Central memory CD4-positive, alpha-beta T cell (primary cell): ENCODE measurements at places on chromosomes 1 and 21.
A peak's percentile ranks its signal among the peaks of the same experiment; 100 is the strongest.

GRCh38 chr21:45982758-45983648 is 1.4 kb downstream of the COL6A1 start:
- no peak for DNase-seq

GRCh38 chr1:33045246-33045645 is 8.6 kb upstream of the AK2 start:
- DNase-seq: no peak

- peak; percentile 93 for DNase-seq
Observed at GRCh38 chr1:155609515-155610256, at the start of gene MSTO1. TSS of gene MSTO1 (plus strand) at chr1:155610218. CDS start at chr1:155610249, 31 bp downstream.

DNA sequence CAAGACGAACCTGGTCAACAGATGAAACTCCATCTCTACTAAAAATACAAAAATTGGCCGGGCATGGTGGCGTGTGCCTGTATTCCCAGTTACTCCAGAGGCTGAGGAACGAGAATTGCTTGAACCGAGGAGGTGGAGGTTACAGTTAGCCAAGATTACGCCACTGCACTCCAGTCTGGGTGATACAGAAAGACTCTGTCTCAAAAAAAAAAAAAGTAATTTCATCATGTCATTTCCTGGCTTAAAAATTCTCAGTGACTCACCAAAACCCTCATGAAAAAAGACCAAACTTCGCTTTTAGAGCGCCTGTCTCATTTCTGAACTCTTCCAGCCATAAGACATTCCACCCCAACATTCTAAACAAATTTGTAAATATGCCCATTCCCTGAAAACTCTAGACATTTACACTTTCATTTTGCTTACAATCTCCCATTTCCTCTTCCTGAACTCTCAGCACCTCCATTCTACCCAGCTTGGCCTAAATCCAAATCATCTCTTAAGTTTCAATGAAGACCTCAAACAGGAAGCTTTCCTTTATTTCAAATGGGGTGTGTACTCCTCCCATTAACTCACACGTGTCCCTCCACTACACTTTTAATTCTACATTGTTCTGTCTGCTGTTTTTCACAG is 50.5 kb upstream of the PRRC2C start:
- peak; percentile 9 for DNase-seq

- no peak for DNase-seq
Observed at GRCh38 chr1:47755101-47755990, 241.8 kb downstream of the TRABD2B start.

- no peak for DNase-seq
Observed at GRCh38 chr1:119391749-119392148, 23.2 kb downstream of the HAO2 start.

DNA sequence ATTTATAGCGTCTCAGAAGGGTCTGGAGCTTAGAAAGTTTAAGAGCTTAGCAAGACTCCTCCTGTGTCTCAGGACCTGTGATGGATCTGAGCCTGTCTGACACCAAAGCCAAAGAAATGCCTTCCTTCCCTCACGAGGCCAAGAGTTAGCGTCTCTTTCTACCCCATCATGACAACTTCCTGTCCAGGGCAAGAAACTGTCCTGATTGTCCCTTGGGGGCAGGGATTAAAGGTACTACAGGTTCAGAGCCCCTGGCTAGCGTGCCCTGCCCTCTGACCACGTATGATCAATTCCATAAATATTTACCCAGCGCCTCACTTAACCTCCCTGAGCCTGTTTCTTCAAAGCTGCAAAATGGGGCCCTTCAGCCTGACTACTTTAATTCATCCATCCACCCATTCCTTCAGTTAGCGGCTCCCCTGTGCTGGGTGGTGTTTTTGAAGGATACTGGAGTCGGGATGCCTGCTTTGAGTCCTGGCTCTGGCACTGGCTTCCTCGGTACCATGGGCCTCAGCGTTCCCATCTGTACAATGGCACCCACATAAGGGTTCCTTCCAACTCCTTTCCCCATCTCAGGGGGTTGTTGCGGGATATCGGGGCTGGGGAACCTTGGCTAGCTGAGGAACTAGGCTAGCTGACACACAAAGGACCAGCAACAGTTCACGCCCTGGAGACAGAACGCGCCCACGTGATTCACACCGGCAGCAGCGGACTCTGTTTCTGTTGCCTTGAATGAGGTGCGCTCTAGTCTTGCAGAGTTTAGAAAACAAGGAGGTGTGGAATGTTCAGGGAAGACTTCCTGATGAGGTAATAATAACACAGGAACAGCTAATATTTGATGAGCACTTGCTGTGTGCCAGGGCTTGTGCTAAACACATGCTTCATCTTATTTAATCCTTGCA is 23.0 kb upstream of the EPHA2 start:
- no peak for DNase-seq

DNA sequence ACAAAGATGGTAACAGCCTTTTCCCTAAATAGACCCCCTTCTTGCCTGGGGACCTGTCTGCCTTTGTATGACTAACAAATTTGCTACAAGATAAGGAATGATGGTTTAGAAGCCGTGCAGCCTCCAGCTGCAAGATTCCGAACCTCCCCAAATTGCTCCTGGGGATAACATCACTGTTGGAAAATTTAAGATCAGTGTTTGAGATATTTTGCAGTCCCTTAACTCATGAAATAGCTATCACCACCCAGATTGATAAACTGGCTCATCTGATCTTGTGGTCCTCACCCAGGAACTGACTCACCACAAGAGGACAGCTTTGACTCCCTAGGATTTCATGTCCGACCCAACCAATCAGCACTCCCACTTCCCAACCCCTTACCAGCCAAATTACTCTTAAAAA is 254.7 kb downstream of the USH2A start:
- no peak for DNase-seq

GRCh38 chr1:11880911-11881748 is 22.4 kb upstream of the NPPB start:
- DNase-seq: no peak

DNA sequence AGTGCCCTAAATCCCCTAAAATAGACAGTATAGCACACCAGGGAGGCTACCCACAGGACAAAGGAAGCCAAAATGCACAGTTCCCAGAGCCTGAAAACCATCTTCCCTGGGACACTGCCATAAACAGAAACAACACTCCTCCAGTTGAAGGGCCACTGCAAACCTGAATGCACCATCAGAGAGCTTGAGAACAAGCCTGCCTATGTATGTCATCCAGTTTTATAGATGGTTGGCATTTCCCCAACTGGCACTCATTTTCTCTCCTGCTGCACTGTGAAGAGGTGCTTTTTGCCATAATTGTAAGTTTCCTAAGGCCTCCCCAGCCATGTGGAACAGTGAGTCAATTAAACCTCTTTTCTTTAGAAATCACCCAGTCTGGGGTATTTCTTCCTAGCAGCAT is 169.0 kb downstream of the AGBL4 start:
- no peak for DNase-seq

- DNase-seq: no peak
Observed at GRCh38 chr1:87787551-87787950, 458.9 kb downstream of the LMO4 start.

- no peak for DNase-seq
Observed at GRCh38 chr1:180462102-180462501, 40.3 kb downstream of the ACBD6 start.

DNA sequence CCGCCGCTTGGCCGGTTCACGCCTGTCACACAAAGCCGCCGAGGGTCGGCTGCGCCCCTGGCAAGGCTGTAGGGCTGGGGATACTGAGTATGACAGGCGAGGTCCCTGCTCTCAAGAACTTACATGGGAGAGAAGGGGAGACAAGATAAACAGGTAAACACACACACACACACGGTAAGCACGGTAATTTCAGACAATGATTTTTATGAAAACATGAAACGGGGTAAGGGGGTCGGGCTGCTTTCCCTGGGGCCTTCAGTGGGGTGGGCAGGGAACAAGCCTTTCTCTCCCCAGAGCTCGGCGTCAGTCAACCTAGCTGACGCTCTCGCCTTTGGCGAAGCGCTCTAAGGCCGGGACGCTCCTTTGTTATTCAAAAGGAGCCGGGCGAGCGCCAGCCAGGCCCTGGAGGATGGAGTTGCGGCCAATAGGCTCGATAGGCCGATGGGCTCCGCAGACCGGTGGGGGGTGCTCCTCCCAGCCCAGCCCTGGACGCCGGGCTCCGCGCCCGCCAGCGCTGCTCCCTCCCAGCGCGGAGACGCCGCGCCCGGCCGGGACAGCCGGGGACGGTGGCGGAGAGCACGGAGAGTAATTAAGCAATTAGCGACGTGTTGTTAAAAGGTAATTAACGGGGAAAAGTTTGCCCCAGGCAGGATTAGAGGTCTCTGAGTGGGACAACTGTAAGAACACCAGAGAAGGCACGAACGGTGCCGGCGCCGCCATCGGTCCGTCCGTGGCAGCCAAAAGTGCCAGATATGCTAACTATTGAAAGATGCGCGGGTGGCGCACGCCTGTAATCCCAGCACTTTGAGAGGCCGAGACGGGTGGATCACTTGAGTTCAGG is 950 bp upstream of the INKA2 start:
- DNase-seq: no peak

- peak; percentile 60 for DNase-seq
Observed at GRCh38 chr1:12087797-12088314, 24.8 kb downstream of the TNFRSF8 start.

DNA sequence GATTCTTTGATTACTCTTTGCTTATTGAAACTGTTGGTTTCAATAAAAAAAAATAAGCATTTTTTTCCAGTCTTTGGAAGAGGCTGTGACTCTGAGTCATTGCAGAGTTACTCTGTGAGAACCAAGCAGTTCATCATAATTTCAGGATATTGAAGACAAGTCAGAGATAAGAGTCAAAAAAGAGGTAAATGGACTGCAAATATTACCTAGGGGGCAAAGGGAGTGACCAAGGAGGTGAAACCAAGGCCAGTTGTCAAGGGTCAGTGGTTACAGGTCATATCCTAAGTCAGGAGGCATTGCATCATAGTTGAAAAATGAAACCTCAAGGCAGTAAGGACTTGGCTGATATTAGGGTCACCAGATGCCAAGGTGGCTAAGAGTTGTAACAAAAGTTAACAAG is 597.1 kb upstream of the USP24 start:
- DNase-seq: no peak

DNA sequence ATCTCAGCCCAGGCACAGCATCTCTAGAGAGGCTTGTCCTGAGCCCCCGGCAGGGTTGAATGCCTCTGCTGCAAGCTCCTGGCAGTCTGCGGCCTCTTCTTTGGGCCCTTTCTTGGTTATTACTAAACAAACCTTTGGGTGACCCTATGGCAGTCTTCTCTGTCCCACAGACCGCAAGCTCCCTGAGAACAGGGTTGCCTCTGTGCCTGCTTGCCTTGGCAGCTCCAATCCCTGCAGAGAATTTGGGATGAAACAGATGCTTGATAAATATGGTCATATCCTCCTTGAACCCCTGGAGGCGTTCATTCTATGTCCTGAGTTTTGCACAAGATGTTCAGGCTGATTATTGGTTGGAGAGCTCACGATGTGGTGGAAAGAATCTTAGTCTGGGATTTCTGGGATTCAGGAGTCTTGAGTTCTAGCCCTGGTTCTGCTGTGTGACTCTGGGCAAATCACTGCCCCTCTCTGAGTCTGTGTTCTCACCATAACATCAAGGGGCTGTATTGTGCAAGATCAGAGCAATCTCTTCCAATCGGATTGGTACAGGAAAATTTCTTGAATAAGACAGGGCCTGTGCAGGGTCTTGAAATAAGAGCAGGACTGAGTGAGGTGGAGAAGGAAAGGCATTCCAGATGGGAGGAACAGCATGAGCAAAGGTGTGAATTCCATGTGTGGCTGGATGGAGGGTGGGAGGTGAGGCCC is 49.6 kb downstream of the EDN2 start:
- DNase-seq: no peak

GRCh38 chr1:179935909-179936496 is 18.6 kb upstream of the CEP350 start:
- DNase-seq: no peak

DNA sequence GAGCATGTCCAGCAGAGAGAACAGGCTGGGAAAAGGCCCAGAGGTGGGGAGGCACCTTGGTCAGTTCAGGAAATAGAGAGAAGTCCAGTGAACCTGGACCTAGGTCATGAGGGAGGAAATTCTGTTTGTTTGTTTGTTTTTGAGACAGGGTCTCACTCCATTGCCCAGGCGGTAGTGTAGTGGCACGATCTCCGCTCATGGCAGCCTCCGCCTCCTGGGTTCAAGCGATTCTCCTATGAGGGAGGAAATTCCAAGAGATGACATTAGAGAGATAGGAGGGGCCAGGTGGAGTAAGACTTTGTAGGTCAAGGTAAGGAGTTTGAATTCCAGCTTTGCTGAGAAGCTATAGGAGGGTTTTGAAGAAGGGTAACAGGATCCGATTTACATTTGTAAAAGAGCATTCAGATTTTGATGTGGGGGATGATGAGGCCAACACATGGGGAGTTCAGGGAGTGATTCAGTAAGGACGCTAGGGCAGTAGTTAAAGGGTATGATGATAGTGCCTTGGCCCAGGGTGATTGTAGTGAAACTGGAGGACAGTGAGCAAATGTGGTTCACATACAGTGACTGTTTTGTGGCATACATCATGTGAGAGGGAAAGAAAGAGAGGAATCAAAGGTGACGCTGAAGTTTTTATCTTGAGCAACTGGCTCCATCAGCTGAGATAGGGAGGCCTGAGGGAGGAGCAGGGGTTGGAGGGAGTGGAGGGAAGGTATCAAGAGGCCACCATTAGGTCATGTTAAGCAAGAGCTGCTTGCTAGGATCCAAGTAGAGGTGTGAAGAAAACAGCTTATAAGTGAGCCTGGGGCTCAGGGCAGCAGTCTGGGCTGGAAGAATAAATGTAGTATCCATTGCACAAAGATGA is 8.3 kb upstream of the TRABD2B start:
- no peak for DNase-seq

GRCh38 chr1:198564716-198565115 is 24.2 kb upstream of the ATP6V1G3 start:
- peak; percentile 37 for DNase-seq

DNA sequence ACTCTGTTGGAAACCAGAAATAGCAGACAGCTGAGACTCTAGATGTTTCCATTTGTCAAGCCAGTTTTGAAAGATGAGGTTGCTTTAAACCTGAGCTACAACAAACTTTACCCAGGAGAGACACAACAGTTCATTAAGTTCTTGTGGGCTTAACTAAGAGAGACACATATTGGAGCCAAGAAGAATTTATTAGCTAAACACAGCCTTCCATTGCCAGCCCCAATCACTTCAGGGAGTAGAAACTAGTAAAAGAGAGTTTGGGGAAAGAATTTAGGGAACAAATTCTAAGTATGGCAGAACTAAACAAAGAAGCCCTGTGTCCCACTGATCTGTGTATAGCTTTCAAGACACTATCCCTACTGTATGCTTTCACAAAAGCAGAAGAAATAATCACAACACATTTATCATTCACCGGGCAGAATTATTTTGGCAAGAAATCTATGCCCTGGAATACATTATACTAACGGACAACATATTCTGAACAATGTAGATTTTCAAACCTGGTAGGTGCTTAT is 87.3 kb upstream of the KAZN start:
- DNase-seq: no peak

- no peak for DNase-seq
Observed at GRCh38 chr1:92299477-92300150, 755 bp downstream of the RPAP2 start.

GRCh38 chr1:18908911-18909771 is 6.8 kb upstream of the ALDH4A1 start:
- no peak for DNase-seq

- no peak for DNase-seq
Observed at GRCh38 chr1:241639623-241640148, 483 bp downstream of the CHML start.

- no peak for DNase-seq
Observed at GRCh38 chr21:43204638-43205037, 35.8 kb downstream of the CRYAA start.
